KBM-7 (cell line): ENCODE measurements at places on chromosomes 12 and 14.

- DNase-seq: no peak
Measured at GRCh38 chr14:51023964-51024363, 70.9 kb downstream of the TRIM9 start.

DNA sequence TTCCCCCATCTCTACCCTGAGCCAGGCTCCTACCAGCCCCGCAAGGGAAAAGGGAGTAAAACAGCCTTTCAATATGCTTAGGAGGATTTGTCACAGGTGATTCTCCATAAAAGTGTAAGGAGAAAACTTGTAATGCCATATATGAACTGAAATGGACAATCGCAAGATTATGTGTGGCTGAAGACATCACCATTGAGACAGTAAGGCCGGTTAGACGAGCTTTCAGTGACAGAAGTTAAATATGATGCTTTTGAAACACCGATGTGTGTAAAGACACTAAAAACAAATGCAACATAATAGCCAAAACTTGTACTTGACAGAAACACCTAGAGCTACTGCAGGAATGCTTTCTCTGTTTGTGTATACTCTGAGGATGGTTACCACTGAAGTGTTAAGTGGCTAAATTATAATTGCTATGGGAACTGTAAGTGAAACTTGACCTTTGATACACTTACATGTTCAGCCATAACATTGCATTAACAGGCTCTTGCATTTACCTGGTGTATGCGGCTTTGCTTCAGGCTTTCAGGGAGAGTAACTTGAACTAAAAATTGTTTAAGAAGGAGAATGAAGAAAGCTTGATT, 42.3 kb downstream of the FAR2 start:
- no peak for DNase-seq

- peak; percentile 30 for DNase-seq
Measured at GRCh38 chr12:48351022-48351708, 446 bp upstream of the ZNF641 start.

DNA sequence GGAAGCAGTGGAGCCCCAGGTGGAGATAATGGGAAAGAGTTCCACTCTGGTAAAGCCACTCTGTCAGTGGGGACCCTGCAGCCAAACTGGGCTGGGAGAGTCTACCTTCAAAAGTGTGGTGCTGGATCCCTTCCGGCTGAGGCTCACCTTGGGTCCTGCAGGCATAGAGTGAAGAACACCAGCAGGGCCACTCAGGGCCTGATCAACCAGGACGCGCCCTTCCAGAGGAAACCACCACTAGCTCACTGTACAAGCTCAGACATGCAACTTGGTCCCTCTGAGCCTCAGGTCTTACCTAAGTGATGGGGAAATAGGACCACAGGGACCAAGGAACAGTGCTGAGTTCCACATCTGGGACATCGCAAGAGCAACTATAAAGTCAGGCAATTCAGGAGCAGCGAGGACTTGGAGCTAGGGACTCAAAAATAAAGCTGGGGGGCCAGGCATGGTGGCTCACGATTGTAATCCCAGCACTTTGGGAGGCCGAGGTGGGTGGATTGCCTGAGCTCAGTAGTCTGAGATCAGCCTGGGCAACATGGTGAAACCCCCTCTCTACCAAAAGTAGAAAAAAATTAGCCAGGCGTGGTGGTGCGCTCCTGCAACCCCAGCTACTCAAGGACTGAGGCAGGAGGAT, 5.9 kb upstream of the PRPH start:
- DNase-seq: no peak

DNA sequence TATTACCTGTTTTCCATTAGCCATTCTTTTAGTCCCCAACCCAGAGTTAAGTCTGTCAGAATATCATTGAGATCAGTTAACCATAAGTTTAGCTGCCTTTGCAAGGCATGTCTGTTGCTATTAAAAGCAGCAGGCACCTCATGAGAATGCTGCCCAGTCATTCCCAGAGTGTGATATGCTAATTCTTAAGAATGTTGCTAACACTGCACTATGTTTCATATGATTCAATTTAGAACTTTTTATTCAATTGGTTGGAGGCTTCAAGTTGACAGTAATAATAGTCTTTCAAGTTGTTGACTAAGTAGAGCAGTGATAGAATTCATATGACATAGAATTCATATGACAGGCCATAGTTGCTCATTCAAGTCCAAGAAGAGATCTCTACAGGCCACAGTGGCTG, 292.3 kb downstream of the FUT8 start:
- no peak for DNase-seq

DNA sequence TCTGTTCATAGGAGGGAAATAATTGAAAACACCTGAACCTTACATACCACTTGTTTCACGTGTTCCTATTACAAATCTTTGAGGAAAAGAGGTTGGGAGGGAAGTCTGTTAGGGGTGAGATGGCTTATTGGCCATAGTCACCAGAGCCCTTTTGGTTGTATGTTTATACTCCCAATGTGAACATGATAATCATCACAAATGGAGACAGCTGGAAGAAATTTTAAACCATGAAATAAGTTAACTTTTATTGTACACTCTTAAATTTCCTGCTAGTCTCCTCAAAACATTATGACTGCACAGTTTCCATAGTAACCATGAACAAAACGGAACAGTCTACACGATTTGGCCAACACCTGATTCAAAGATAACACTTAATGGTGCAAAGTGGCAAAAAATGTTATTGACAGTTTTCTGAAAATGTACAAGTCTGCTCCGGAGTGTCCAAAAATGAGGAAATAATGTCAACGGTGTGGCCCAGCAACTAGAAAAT, 56.9 kb downstream of the LMNTD1 start:
- peak; percentile 4 for DNase-seq

DNA sequence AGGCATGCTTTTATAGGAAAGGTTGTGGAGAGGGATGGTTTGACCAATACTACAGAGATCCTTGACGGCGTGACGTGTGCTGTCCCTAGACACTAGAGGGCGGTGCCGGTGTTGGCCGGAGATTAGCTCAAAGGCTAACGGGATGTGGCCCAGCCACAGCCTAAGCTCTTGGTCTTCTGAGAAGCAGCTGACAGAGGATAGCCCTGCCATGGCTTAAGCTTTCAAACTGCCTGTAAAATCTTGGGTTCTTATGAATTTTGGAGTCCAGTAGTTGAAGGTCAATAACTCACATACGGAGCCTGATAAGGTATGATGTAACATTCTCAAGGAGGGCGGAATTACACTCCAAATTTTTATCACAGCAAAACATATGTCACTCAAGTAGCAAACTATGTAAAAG, 515.7 kb upstream of the ATXN7L3B start:
- peak; percentile 40 for DNase-seq

DNA sequence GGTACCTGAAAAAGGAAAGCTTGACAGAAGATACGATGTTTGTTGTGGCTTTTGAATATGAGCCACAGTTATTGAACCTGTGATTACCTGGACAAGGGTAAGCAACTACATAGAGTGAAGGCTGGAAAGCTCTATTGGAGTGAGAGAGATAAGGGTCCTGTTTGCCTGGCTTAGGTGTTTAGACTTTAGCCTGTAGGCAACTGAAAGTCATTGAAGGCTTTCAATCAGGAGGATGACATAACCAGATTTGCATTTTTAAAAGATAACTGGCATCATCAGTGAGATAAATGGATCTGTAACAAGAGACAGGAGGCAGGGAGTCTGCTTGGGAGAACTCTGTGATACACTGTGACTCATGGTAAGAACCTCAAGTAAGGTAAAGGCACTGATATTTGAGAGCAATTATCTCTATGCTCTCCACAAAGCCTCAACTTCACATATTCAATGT, 128.9 kb upstream of the SOX5 start:
- no peak for DNase-seq

GRCh38 chr14:90454041-90455000, 57.5 kb downstream of the CALM1 start:
- DNase-seq: no peak

- DNase-seq: no peak
Measured at GRCh38 chr12:11618046-11618445, 31.4 kb upstream of the ETV6 start.

DNA sequence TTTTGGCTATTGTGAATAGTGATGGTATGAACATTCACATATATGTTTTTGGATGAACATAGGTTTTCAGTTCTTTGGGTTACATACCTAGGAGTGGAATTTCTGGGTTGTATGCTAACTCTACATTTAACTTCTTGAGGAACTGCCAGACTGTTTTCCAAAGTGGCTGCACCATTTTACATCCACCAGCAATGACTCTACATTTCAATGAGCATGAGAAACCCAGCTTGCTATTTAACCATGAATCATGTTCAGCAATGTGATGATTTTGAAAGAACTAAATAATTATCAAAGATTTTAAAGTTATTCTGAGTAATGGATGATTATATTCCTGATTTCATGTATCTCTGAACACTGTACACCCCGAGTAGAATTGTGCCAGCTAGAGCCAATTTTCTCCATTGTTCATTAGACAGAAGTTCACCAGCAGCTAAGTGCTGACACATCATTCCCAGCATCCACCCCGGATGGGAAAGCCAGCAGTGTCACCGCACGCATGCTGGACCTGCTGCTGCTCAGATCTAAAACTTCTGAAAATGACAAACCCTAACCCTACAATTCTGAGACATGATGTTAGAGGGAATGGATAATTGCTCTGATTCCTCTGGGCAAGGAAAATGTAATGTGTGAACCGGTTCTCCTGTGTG, 13.3 kb upstream of the ANAPC5 start:
- no peak for DNase-seq

DNA sequence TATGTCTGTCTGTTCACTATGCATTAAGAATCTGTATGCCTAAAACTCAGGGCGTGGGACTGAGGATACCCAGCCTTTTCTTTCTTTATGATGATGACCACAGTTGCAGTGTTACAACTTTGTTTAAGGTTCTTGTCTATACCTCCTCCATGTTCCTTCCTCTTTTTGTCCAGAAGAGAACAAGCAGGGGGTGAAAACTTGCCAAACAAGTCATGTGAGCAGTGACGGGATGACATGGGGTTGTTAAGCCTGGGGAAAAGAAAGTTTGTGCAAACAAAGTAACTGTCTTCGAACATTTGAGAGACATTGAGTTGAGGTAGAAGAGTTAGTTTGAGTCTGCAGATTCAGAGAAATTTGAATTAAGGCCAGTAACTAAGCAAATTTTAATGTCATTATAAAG, 505.5 kb downstream of the NPAS3 start:
- DNase-seq: peak; percentile 22

DNA sequence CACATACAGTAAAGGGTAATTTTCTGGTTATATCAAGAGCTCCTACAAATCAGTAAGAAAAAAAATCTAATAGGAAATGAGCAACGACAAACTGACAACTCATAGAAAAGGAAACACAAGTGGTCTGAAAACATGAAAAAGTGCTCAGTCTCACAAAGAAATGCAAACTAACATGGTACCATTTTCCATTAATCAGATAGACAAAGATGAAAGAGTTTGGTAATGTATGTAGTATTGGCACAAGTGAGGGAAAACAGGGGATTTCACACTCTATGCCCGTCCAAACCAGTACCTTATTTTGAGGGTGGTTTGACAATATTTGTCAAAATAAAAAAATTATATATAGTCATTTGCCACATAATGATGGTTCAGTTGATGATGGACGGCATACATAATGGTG, 13.2 kb downstream of the PTPN11 start:
- DNase-seq: no peak

- no peak for DNase-seq
Measured at GRCh38 chr12:124603831-124604251, 36.4 kb upstream of the NCOR2 start.

GRCh38 chr14:46008348-46008747, 643.2 kb downstream of the RPL10L start:
- DNase-seq: no peak

- DNase-seq: no peak
Measured at GRCh38 chr12:18297902-18298301, 36.6 kb downstream of the PIK3C2G start.

- no peak for DNase-seq
Measured at GRCh38 chr12:59069516-59069915, 149.2 kb upstream of the LRIG3 start.

GRCh38 chr14:101721951-101722661, 39.4 kb upstream of the PPP2R5C start:
- peak; percentile 81 for DNase-seq

GRCh38 chr14:33475623-33476022, 475.3 kb downstream of the EGLN3 start:
- peak; percentile 4 for DNase-seq

DNA sequence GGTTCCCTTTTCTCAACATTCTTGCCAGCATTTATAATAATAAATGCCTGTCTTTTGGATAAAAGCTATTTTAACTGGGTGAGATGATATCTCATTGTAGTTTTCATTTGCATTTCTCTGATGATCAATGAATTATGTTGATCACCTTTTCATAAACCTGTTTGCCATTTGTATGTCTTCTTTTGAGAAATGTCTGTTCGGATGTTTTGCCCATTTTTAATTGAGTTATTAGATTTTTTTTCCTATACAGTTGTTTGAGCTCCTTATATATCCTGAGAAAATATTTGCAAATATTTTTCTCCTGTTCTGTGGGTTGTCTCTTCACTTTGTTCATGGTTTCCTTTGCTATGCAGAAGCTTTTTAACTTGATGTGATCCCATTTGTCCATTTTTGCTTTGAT, 8.1 kb upstream of the LIMA1 start:
- DNase-seq: no peak

- DNase-seq: no peak
Measured at GRCh38 chr12:102676812-102677211, 196.4 kb upstream of the IGF1 start.

DNA sequence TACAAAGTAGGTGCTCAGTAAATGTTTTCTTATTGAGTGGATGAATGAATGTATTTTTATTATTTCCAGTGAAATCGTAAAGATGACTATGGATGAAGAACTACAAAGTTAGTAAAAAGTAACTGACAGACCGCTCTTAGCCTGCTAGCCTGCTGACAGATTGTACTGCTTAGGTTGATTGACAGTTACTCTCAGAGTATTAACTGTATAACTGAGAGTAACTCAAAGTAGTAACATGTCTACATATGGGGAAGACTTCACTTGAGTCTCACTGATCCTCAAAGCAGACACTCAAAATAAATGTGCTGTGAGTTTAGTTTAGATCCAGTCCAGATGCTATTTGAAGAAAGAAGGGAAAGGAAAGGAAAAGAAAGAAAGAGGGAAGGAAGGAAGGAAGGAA, 272.3 kb upstream of the AMIGO2 start:
- no peak for DNase-seq

- peak; percentile 26 for DNase-seq
Measured at GRCh38 chr12:53483225-53483978, 15.9 kb downstream of the MAP3K12 start.

GRCh38 chr14:88044776-88045446, 40.0 kb downstream of the GPR65 start:
- no peak for DNase-seq

DNA sequence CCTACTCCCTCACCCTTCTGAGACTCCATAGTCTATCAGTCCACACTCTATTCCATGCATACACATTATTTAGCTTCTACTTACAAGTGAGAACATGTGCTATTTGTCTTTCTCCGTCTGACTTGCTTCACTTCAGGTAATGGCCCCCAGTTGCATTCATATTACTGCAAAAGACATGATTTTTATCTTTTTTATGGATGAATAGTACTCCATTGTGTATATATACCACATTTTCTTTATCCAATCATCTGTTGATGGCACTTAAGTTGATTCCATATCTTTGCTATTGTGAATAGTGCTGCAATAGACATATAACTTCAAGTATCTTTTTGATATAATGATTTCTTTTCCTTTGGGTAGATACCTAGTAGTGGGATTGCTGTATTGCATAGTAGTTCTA, 171.8 kb downstream of the DACT1 start:
- no peak for DNase-seq

GRCh38 chr12:50224026-50224692, 57.0 kb upstream of the CERS5 start:
- DNase-seq: peak; percentile 18

- no peak for DNase-seq
Measured at GRCh38 chr14:90427848-90428426, 31.1 kb downstream of the CALM1 start.

GRCh38 chr14:94979891-94980290, 177.4 kb downstream of the DICER1 start:
- no peak for DNase-seq
